ENCODE measurements at places on chromosomes 3 and 15. TPM values are rescaled to one million over a fixed set of nuclear protein-coding genes. Genes with fewer than 3 reads are reported as not detected.

FBXW12 gene
- not detected for total RNA-seq

CFAP91 gene
- 0.15 TPM for total RNA-seq

KY gene
- total RNA-seq: 0.20 TPM

LDHAL6B gene
- not detected for total RNA-seq

GOLGA8J gene
- total RNA-seq: not detected

TMEM207 gene
- total RNA-seq: not detected

C3orf85 gene
- total RNA-seq: not detected

Data from A549 treated with Hydrocortisone at 1 μM for 4 hours (cell line).